B cell (primary cell): ENCODE measurements at places on chromosomes 13 and 19. TPM values are rescaled to one million over a fixed set of nuclear protein-coding genes. Genes with fewer than 3 reads are reported as not detected.
A peak's percentile ranks its signal among the peaks of the same experiment; 100 is the strongest.

DNA sequence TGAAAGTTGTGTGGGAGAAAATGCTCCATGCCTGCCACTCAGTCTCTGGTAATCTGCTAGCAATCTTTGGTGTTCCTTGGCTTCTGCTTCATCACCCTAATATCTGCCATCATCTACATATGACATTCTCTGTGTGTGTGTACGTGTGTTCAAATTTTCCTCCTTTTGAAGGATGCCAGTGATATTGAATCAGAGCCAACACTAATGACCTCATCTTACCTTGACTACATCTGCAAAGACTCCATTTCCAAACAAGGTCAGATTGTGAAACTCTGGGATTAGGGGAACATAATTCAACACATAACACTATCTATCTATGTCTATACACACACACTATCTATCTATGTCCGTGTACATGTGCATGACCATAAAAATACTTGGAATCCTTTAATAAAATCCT is 81.4 kb upstream of the IRS2 start:
- H3K36me3 ChIP-seq: no peaks in the 10 kb centered on the region
- DNase-seq: no peak
- no peaks in the 10 kb centered on the region for H3K27me3 ChIP-seq
- no peak overlapping the region for H3K4me3 ChIP-seq

- H3K27me3 ChIP-seq: peaks cover 3% of the 10 kb centered on the region
- H3K4me1 ChIP-seq: peaks cover 4% of the 10 kb centered on the region
- H3K27ac ChIP-seq: no peak overlapping the region
- H3K4me3 ChIP-seq: no peak overlapping the region
- H3K36me3 ChIP-seq: no peaks in the 10 kb centered on the region
Observed at GRCh38 chr13:77779552-77780272, 82.2 kb downstream of the SLAIN1 start.

GRCh38 chr13:46519182-46519581 is 33.8 kb upstream of the LRCH1 start:
- H3K27me3 ChIP-seq: no peaks in the 10 kb centered on the region
- no peak overlapping the region for H3K4me3 ChIP-seq
- no peaks in the 10 kb centered on the region for H3K36me3 ChIP-seq
- H3K27ac ChIP-seq: no peak overlapping the region
- no peaks in the 10 kb centered on the region for H3K4me1 ChIP-seq
- DNase-seq: no peak

DNA sequence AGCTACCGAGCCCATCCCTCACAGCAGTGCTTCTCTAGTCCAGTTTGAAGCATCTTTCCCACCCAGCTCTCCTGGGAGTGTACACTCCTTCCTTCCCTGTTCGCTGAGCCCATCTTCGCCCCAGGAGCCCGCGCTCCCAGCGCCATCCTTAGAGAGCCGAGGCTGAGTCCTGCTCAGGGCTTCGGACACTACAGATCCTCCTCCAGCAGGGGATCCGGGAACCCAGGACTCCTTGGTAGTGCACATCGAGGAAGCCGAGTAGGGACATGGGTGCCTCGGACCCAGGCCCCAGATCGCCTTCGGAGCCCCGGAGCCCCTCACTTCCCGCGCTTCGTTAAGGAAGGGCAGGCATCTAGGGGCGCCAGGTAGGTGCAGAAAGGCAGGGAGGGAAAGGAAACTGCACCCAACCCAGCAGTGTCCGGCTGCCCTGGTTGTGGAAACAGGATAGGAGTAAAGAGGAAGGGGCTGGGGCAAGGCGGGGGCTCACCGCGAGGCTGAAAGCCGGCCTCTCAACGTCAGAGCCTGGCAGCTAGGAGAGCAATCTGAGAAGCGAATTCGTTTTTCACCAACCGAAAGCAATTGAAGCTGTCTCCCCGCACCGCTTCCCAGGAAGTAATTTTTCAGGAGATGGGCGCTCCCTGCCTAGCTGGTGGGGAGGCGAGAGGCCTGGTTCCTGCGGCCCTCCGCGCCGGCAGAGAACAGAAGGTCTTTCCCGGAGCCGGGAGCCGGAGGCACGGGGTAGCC is 1.0 kb downstream of the PDX1 start:
- H3K27me3 ChIP-seq: no peaks in the 10 kb centered on the region
- H3K4me3 ChIP-seq: peak overlapping the region; percentile 55
- DNase-seq: peak; percentile 64
- no peaks in the 10 kb centered on the region for H3K36me3 ChIP-seq
- peaks cover 59% of the 10 kb centered on the region for H3K4me1 ChIP-seq
- no peak overlapping the region for H3K27ac ChIP-seq

DNA sequence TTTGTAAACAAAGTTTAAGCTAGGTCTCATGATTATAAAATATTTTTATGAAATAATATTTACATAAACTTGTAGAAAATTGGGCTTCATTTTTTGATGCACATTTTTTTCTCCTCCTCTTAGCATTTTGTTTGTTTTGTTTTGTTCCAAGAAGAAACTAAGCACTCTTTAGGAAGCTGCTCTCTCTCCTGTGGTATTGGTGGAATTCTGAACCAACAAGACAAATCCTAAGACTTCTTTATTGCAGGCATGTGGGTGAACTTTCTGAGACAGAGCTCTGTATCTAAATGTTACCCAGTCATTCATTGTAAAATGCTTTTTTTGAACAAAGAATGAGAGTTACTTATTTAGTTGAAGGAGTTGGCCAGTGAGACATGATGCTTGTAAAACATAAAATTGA is 39.3 kb downstream of the LMO7 start:
- H3K27me3 ChIP-seq: no peaks in the 10 kb centered on the region
- no peak overlapping the region for H3K27ac ChIP-seq
- no peak for DNase-seq
- no peaks in the 10 kb centered on the region for H3K4me1 ChIP-seq

- H3K4me1 ChIP-seq: no peaks in the 10 kb centered on the region
- no peak overlapping the region for H3K27ac ChIP-seq
- no peak overlapping the region for H3K4me3 ChIP-seq
Observed at GRCh38 chr19:6868351-6868750, 19.0 kb upstream of the ADGRE1 start.

The OR7A17 gene
- polyA plus RNA-seq: not detected in 2 replicates
